ENCODE measurements at places on chromosomes 6 and 20.

GRCh38 chr20:13183005-13183404, 38.1 kb upstream of the ISM1 start:
- no peak for DNase-seq
- H3K4me1 ChIP-seq, result no peaks in the 10 kb centered on the region
- H3K27me3 ChIP-seq, result no peaks in the 10 kb centered on the region
- no peak overlapping the region for H3K27ac ChIP-seq
- no peaks in the 10 kb centered on the region for H3K36me3 ChIP-seq
- no peak overlapping the region for H3K4me3 ChIP-seq

- no peak overlapping the region for H3K4me3 ChIP-seq
- no peaks in the 10 kb centered on the region for H3K36me3 ChIP-seq
- no peak for DNase-seq
- H3K27ac ChIP-seq, result no peak overlapping the region
- peaks cover 20% of the 10 kb centered on the region for H3K4me1 ChIP-seq
Observed at GRCh38 chr6:105489216-105489530, 86.3 kb upstream of the PREP start.

- H3K27me3 ChIP-seq, result no peaks in the 10 kb centered on the region
Observed at GRCh38 chr20:4060064-4060795, 44.9 kb upstream of the RNF24 start.

- no peak for DNase-seq
- no peak overlapping the region for H3K4me3 ChIP-seq
- H3K27me3 ChIP-seq, result no peaks in the 10 kb centered on the region
- H3K27ac ChIP-seq, result no peak overlapping the region
- H3K36me3 ChIP-seq, result no peaks in the 10 kb centered on the region
Observed at GRCh38 chr6:154218301-154218700, 138.3 kb downstream of the IPCEF1 start.

GRCh38 chr20:31945785-31946184, 6.1 kb downstream of the PDRG1 start:
- H3K27ac ChIP-seq, result no peak overlapping the region
- no peaks in the 10 kb centered on the region for H3K27me3 ChIP-seq
- no peak for DNase-seq
- peaks cover 13% of the 10 kb centered on the region for H3K4me1 ChIP-seq
- H3K36me3 ChIP-seq, result peaks cover 52% of the 10 kb centered on the region

- no peak overlapping the region for H3K4me3 ChIP-seq
- no peaks in the 10 kb centered on the region for H3K27me3 ChIP-seq
- no peak overlapping the region for H3K27ac ChIP-seq
- H3K36me3 ChIP-seq, result no peaks in the 10 kb centered on the region
Observed at GRCh38 chr6:32367644-32368043, 4.1 kb downstream of the TSBP1 start.

- no peak overlapping the region for H3K4me3 ChIP-seq
- H3K4me1 ChIP-seq, result peaks cover 15% of the 10 kb centered on the region
- H3K27ac ChIP-seq, result no peak overlapping the region
- peaks cover 9% of the 10 kb centered on the region for H3K27me3 ChIP-seq
Observed at GRCh38 chr6:169982461-169983386, 231.3 kb downstream of the ERMARD start.

DNA sequence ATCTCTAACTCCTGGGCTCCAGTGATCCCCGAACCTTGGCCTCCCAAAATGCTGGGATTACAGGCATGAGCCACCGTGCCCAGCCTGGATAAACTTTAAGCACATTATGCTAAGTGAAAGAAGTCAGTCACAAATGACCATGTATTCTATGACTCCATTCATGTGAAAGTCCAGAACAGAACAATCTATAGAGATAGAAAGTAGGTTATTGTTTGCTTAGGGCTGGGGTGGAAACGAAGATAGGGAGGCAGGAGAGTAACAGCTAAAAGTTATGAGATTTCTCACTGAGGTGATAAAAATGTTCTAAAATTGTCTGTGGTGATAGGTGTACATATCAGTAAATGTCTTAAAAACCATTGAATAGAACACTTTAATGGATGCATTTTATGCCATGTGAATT, 40.9 kb upstream of the CITED2 start:
- H3K4me3 ChIP-seq, result no peak overlapping the region
- no peak overlapping the region for H3K27ac ChIP-seq
- H3K36me3 ChIP-seq, result no peaks in the 10 kb centered on the region
- H3K4me1 ChIP-seq, result no peaks in the 10 kb centered on the region
- no peaks in the 10 kb centered on the region for H3K27me3 ChIP-seq

DNA sequence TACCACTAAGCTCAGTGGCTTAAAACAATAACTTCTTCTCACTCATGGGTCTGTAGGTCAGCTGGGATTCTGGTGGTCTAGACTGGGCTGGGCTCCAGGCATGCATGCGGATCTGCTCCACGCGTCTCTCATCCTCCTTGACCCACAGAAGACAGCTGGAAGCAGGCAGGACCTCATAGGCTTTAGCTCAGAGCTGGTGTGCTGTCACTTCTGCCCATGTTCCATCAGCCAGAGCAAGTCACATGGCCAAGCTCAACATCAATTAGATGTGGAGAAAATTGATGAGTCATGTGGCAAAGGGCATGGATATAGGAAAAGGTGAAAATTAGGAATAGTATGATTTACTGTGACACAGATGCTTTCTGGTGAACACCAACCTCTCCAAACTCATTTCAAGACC, 57.4 kb upstream of the PSMF1 start:
- no peak overlapping the region for H3K27ac ChIP-seq
- no peaks in the 10 kb centered on the region for H3K4me1 ChIP-seq
- no peaks in the 10 kb centered on the region for H3K36me3 ChIP-seq

DNA sequence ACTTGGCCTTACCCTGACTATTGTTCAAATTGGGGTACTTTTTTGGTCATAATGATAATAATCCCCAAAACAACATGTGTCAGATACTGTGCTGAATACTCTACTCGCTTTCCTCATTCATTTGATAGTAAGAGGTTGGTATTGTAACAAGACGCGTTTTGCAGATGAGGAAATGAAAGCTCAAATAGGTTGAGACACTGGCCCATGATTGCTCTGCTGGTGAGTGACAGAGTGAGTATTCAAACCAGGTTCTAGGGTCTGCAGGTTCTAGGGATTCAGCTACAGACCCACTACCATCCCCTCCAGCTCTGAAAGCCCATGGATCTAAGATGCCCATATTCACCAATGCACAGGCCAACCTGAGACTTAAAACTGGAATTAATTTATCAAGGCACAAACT, 1.3 kb upstream of the ENPP4 start:
- no peak overlapping the region for H3K4me3 ChIP-seq
- no peak overlapping the region for H3K27ac ChIP-seq
- no peaks in the 10 kb centered on the region for H3K27me3 ChIP-seq
- DNase-seq, result no peak
- no peaks in the 10 kb centered on the region for H3K36me3 ChIP-seq

- H3K27me3 ChIP-seq, result peaks cover 21% of the 10 kb centered on the region
- no peak for DNase-seq
- no peak overlapping the region for H3K4me3 ChIP-seq
- no peak overlapping the region for H3K27ac ChIP-seq
- no peaks in the 10 kb centered on the region for H3K36me3 ChIP-seq
- no peaks in the 10 kb centered on the region for H3K4me1 ChIP-seq
Observed at GRCh38 chr20:44765701-44766347, 20.2 kb downstream of the KCNK15 start.

- H3K36me3 ChIP-seq, result peaks cover 3% of the 10 kb centered on the region
- no peak for DNase-seq
- H3K4me1 ChIP-seq, result no peaks in the 10 kb centered on the region
- no peak overlapping the region for H3K27ac ChIP-seq
- H3K27me3 ChIP-seq, result no peaks in the 10 kb centered on the region
Observed at GRCh38 chr6:138275976-138276375, 57.7 kb upstream of the PBOV1 start.

- no peak for DNase-seq
- no peak overlapping the region for H3K27ac ChIP-seq
- peaks cover 11% of the 10 kb centered on the region for H3K4me1 ChIP-seq
- H3K36me3 ChIP-seq, result no peaks in the 10 kb centered on the region
- H3K4me3 ChIP-seq, result no peak overlapping the region
Observed at GRCh38 chr6:16399158-16399557, 160.8 kb downstream of the GMPR start.

DNA sequence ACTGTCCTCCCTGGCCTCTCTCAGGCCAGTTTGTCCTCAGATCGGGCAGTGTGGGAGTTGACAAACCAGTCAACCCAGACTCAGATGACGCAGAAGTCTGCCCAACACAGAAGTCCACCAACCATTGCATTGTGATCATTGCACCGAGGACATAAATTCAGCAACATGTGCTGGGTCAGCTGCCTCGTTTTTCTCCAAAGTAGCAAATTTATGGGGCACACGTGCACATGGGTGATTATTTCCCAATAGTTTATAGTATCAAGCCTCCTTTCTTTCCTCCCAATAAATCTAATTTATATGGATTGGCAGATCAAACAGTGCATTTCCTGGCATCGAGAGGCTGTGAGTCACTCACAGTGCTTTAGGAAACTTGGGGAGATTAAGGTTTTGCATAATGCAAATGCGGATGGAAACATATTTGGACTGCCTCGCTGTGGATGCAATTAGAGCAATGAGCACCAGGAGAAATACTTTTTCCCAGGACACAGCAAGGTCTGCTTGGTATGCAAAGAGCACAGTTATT, 413.7 kb upstream of the SULF2 start:
- no peak overlapping the region for H3K4me3 ChIP-seq
- peaks cover 8% of the 10 kb centered on the region for H3K27me3 ChIP-seq
- peaks cover 15% of the 10 kb centered on the region for H3K4me1 ChIP-seq
- no peak overlapping the region for H3K27ac ChIP-seq
- H3K36me3 ChIP-seq, result no peaks in the 10 kb centered on the region

DNA sequence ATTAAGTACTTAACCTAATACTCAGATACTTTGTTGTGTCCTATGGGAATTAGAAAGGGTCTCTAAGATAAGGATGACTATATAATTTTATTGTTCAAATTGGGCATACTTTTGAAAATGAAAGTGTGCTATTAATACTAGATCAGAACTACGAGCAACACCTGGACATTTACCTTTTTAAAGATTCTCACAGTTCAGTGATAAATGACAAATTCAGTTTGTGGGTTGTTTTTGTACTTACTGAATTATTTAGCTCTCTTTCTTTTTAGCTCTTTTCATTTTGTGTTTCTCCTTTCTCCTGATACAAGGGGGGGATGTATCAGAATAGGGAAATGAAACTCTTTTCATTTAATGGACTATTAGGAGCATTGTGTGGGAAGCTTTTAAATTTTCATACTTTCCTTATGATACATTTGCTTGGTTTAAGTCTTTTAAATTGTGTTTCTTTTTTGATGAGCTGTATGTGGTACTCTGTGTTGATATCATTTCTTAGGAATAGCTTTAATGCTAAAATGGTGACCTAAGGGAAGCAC, 47.5 kb downstream of the PHF3 start:
- no peak overlapping the region for H3K4me3 ChIP-seq
- peaks cover 4% of the 10 kb centered on the region for H3K4me1 ChIP-seq
- peaks cover 23% of the 10 kb centered on the region for H3K36me3 ChIP-seq

DNA sequence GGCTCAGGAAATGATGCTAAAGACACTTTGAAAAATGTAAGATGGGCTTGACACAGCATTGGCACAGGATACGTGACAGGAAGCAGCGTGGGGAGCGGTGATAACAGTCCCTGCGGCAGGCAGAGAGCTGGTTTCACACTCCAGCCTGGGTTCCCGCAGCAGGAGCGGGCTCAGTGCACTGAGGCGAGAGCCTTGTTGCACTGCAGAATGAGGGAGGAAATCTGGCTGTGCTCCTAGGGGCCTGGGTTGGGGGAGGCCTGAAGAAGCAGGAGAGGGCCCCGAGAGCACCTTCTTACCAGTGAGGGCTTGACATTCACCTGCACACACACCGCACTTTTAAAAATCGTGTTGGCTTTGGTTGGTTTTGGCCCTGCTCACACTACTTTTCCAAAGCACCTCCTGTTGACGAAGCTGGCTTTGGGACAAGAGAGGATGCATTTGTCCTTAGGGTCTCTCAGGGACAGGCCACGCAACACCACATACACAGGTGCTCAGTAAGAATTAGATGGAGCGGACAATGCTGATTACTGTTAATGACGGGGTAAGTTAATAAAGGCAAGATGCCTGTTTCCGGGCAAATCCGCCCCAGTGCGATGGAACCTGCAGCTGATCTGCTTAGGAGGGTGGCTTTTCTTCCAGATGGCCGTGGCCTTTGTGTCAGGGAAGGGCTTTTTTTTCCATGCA, 49.4 kb upstream of the ARMC2 start:
- DNase-seq, result no peak
- peaks cover 29% of the 10 kb centered on the region for H3K4me1 ChIP-seq
- no peaks in the 10 kb centered on the region for H3K27me3 ChIP-seq
- no peaks in the 10 kb centered on the region for H3K36me3 ChIP-seq

DNA sequence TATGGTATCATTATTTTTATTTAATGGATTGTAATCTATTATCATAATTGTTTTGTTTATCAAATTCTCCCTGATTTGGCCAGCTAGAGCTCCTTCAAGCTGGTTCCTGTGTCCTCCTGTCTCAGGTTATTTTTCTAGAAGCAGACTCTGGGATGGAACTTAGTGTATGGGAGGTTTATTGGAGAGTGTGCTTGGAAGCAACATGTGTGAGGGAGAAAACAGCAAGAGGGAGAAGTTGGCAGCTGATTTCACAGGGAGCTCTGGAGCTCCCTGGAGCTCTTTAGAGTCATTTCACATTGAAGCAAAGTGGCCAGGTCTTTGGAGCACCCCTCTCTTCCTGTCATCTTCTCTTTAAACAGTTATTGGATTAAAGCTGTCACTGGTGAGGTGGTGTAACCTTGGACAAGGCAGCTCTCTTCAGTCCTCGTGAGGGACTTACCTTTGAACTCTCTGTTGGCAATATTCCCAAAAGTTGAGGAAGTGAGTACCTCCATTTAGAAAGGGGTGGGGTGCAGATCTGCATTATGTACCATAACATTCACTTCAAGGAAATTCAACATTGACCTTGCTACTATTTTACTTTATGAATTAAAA, 103.6 kb downstream of the PHF3 start:
- no peak overlapping the region for H3K4me3 ChIP-seq
- no peaks in the 10 kb centered on the region for H3K4me1 ChIP-seq
- no peaks in the 10 kb centered on the region for H3K27me3 ChIP-seq
- no peak for DNase-seq
- H3K27ac ChIP-seq, result no peak overlapping the region

DNA sequence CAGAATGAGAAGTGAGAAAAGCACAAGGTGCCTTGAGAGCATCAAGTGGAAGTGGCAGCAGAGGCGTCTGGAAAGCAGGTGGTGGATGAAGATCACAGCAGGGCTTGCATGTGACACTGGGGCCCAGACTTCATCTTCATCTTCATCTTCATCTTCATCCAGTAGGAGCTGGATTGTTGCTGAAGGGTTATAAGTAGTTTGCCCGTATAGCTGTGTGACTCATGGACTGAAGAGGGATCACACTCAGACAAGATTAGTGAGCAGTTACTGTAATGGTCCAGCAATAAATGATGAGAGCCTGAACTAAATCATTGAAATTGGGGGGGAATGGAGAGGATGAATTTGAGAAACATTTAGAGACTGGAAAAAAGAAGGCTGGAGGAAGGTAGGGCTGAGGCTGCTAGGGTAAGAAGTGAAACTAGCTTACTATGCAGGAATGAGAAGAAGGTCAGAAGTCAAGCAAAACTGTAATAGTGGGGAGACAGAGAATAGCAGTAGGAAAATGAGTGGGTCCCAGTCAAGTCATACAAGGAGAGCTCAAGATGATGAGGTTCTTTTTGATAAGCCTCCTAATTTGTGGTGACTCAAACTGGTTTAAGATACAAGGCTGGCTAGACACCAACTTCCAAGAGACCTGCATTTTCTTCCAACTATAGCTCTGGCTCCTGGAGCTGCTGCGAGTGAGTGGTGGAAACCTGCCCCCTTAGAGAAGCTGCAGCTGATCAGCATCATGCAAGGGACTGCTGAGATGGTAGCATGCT, 92.3 kb upstream of the BEND6 start:
- no peak overlapping the region for H3K4me3 ChIP-seq
- H3K27ac ChIP-seq, result no peak overlapping the region
- DNase-seq, result no peak
- H3K4me1 ChIP-seq, result no peaks in the 10 kb centered on the region
- H3K27me3 ChIP-seq, result no peaks in the 10 kb centered on the region
- H3K36me3 ChIP-seq, result no peaks in the 10 kb centered on the region

All from suprapubic skin (tissue), 4 donors.